ENCODE measurements at places on chromosomes 3 and 15.

GRCh38 chr3:58789385-58789784, 122.8 kb upstream of the FAM3D start:
- no peak for DNase-seq

DNA sequence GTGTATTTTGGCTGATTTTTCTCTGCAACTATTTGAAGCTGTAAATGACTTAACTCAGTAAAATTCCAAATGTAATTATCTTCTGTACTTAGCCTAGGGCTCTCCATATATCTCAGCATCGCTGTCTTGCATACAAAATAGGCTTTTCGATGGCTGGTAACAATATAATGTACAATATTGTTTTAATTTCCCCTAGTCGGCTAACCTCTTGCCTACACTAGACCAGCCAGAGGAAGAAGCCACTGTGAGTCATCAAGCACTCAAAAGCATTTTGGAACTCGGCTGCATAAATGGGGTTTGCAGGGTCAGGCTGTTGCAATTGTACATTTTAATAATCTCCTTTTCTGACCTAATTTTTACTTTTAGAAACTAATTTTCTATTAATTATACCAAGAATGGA, 583.8 kb downstream of the FOXP1 start:
- no peak for DNase-seq

DNA sequence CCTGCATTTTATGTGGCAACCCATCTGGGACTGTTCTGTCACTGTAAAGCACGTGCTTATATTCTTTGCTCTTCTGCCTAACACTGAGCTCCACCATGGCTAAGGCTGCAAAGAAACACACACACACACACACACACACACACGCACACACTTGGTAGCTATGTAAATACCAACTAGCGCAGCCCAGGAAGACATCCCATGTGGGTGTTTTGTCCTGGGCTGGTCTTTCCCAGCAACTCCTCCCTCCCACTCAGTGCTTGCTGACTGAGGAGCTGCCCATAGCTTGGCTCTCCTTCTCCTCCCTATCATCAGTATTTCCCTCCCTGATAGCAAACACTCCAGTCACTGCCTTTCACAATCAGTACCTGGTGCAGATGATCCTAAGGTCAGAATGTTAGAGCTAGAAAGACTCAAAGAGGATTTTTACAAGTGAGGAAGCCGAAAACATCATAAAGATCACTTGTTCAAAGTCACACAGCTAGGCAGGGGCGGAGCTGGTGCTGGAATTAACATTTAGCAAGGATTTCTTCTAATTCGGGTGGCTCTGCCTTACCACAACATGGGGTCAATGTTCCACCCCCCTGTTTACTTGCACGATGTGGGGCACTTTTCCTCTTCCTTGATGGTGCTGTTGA, 377.1 kb upstream of the TBL1XR1 start:
- no peak for DNase-seq

GRCh38 chr3:192947421-192947820, 29.8 kb upstream of the MB21D2 start:
- no peak for DNase-seq

DNA sequence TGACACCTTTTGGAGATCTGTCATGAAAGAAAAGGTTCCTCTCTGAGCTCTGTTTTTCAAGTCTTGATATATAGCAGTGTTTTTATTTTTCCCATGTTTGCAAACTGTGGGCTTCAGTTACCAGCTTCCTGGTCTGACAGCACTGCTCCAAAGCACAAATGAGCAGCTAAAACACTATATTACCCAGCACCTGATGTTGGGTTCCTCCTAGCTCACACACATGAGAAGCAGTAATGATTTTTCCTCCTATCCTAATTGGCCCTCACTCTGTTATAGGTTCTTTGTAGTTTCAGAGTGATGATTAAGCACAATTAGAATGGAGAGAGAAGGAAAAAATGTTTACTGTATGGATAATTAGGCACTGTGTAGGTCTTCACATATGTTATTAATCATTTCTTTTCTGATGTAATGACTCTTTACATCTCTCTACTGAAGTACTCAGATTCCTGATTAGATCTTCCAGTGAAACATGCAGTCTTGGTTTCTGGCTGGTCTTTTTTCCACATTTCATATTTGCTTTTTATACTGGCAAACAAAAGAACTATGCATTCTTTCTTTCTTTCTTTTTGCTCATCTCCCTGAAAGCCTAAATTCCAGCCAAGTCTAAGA, 939.7 kb downstream of the NSUN3 start:
- DNase-seq = no peak

- DNase-seq = no peak
Measured at GRCh38 chr3:124650798-124651197, 79.5 kb upstream of the UMPS start.

DNA sequence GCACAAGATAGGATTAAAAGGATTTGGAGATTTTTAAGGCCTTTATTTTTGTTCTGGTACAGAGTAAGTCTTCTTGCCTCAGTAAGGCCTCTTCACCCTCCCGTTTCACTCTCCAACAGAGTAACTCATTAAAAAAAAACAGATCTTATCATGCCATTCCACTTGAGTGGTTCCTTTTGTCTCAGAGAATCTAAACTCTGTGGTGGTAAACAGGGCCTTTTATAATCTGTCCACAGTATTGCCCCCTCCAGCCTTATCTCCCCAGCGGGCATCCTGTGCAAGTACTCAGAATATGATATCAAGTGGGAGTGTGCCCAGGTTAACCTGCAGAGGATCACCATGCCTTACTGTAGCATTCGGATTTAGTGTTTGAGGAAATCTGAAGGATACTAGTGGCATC, 20.3 kb upstream of the ATOSA start:
- no peak for DNase-seq

DNA sequence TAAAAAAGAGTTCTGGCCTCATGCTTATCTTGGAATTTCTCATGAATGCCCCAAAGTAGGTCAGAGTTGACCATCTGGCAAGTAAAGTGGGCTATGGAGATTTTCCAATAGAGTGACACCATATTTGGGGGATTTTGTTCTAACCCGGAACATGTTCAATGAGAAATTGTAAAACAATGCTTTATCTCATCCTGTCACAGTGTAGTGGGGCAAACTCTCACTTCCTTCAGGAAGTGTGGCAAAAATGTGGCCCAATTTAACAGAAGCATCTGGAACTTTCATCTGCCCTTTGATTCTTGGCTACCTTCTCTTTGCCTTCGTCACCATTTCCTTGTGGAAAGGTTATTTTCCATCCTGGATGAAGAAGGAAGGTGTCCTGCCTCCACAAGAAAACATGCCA, 70.8 kb downstream of the ADAMTS9 start:
- no peak for DNase-seq

DNA sequence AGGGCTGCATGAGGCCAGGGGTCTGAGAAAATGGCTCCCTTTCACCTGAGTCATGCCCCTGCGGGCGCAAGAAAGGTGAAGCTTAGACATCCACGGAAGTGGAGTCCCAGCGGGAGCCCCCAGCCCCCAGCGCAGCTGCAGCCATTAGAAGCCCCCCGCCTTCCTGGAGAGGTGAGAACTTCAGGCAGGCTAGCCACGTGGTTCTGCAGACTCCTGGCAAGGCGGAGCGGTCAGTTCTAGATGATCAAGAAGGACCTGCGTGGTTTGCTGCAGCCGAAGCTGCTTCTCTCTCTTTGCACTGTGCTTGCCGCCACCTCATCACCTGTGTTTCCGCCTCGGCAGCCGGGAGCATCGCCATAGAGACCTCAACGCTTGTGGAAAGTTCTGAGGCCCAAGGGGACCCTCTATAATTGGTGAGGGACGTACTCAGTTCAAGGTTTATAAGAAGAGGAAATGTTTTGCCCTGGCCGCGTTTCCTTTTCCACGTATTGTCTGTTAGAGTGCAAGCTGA, 15.8 kb upstream of the KCNMB3 start:
- DNase-seq = no peak

DNA sequence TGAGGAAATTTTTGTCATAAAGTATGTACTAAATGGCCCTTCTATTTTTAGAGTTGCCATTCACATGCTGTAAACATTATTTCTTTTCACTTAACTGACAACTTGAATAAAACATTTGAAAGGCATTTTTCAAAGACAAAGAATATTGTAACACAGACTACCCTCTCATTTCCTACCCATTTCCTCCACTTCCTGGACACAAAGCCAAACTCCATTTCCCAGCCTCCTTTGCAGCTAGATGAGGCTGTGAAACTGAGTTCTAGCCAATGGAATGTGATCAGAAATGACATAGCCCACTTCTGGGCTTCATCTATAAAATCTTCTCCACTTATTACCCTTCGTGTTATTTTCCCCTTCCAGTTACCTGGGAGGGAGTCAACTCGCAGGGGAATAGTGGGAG, 288.9 kb upstream of the DPH6 start:
- no peak for DNase-seq

- DNase-seq = no peak
Measured at GRCh38 chr3:6771171-6771570, 89.7 kb upstream of the GRM7 start.

- DNase-seq = no peak
Measured at GRCh38 chr3:107325446-107325845, 51.8 kb upstream of the CCDC54 start.

- no peak for DNase-seq
Measured at GRCh38 chr3:169234618-169235017, 428.9 kb downstream of the MECOM start.

- DNase-seq = no peak
Measured at GRCh38 chr15:32819448-32819847, 101.6 kb downstream of the GREM1 start.

DNA sequence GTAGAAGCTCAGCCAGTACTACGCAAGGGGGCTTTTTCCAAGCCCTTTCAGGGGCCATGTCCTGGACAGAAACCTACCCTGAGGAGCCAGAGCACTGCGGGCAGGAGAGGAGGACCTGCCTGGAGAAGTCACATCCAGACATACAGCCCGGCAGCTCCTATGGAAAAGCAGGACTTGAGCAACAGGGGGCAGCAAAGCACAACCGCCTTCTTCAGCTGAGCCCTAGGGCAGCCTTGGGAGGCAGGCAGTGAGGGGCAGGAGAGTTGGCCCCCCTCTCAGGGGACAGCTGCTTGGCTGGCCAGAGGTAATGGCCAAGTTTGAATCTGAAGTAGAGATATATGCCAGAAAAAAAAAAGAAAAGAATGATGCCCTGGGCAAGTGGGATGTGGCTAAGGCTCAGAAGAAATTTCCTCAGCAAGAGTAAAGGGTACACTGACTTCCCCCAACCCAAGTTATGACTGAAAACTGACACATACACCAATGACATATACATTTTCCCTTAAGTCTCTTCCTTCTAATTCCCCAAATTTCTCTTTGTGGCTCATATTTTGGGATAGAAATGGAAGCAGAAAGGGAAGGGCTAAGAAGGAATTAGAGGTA, 56.9 kb downstream of the CYP19A1 start:
- no peak for DNase-seq

DNA sequence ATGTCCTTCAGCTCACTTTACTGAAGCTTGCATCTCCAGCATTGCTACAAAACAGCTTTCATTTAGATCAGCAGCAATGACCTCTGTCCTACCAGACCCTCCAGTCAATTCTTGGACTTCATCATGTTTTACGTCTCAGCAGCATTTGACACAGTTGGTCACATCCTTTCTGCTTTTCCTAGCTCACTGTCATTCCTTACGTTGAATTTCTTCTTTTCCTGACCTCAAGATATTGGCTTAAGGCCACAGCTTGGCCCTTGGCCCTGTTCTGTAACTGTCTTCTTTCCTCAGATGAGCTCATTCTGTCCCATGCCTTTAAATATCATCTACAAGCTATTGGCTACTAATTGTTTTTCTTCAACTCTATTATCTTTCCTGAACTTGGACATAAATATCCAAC, 576.2 kb upstream of the KCNMB2 start:
- no peak for DNase-seq

GRCh38 chr3:52915294-52915693, 17.9 kb upstream of the STIMATE start:
- DNase-seq = no peak

- DNase-seq = no peak
Measured at GRCh38 chr15:92170897-92171296, 222.8 kb upstream of the ST8SIA2 start.

All from activated CD4-positive, alpha-beta T cell treated with anti-CD3 and anti-CD28 coated beads, Interleukin-2, amount 50 U/mL, for 4 hours (primary cell).